H7 (cell line): ENCODE measurements at places on chromosomes 3 and 15. TPM values are rescaled to one million over a fixed set of nuclear protein-coding genes. Genes with fewer than 3 reads are reported as not detected.
A peak's percentile ranks its signal among the peaks of the same experiment; 100 is the strongest.

Gene PLOD2
- total RNA-seq = 24.2 and 30.2 TPM in 2 replicates

Gene TERC
- total RNA-seq = 217 and 361 TPM in 2 replicates

- DNase-seq = no peak
Measured at GRCh38 chr15:60557191-60557618, 78.3 kb upstream of the ICE2 start.

Gene TMEM207
- not detected in 2 replicates for total RNA-seq

Gene PARP15
- total RNA-seq = not detected in 2 replicates

Gene GATM
- total RNA-seq = 23.8 and 37.6 TPM in 2 replicates

- DNase-seq = no peak
Measured at GRCh38 chr3:138389841-138390581, 41.6 kb downstream of the MRAS start.

DNA sequence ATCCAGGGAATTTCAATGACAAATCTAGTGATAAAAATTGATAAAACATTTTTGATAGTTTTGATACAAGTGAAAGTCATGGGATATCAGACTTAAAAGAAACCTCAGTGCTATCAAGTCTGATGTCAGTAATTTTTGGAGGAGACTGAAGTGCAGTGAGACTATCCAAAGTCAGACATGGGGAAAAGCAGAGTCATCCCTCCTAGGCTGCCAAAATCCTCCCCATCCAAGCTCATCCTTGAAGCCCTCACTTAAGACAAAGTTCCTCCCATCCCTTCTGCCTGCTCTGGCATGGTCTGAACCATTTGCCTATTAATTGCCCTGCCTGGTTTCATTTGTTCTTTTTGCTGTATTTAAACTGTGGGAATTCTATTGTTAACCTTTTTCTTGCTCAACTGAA lies 456.9 kb upstream of the UBE2E2 start:
- no peak for DNase-seq

DNA sequence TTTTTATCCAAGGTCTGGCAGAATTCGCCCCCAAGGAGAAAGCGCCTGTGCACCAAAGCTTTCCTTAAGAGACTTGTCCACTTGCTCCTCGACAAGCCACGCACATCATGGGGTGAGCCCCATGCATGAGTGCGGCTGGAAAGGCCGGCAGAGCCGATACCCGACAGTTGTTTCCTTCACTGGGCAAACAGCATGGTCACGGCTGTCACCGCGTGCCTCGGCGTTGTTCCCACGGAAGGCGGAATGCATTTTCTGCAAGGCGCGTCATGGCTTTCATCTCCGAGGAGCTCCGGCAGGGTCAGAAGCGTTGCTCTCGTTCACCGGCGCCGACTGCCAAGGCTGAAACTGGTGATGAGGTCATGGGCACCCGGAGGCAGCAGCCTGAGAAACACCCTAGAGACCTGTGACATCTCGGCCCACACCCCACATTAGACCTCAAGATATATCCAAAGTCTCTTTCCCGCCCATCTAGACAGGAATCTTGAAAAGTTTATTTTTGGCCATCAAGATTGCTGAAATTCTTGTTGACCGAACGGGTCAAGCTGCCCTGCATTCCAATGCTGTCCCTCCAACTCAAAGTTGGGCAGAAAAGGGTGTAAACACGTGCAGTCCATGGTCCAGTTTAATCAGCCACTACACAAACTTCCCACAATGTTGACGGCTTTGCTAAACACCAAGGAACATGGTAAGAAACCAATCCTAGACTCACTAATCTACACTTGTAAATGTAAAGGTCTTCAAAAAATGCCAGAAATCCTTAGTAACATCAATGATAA lies 604 bp upstream of the TJP1 start:
- peak; percentile 37 for DNase-seq

- DNase-seq = no peak
Measured at GRCh38 chr3:61957259-61957658, 395.9 kb downstream of the PTPRG start.

GRCh38 chr15:71411538-71412482 lies 296.5 kb downstream of the THSD4 start:
- no peak for DNase-seq

DNA sequence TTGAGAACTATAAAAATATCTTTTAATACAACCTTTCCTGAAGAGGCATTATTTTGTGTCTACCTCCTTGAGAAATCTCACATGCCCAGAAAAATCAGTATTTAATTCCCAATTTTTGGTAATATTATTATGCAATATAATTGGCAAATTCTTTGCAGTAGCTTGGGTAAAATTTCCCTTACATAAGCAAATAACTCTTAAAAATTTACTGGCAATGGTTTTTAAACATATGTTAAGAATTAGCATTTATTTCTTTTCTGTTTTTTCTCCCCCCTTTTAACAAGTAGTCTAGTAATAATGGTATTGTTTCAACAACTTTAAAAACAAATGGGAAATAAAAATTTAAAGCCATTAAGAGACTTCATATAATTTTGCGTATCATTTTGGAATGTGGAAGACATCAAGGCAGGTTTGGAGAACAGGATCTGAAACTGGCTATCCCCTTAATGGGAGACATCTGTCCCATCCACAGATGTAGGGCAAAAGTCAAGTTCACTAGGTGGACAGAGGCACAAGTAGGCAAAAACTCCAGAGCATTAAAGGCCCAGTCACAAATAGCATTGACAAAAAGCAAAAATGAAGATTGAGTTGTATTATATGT lies 89.6 kb upstream of the AADACL2 start:
- no peak for DNase-seq

Gene CAND2
- total RNA-seq = 16.7 and 17.4 TPM in 2 replicates

DNA sequence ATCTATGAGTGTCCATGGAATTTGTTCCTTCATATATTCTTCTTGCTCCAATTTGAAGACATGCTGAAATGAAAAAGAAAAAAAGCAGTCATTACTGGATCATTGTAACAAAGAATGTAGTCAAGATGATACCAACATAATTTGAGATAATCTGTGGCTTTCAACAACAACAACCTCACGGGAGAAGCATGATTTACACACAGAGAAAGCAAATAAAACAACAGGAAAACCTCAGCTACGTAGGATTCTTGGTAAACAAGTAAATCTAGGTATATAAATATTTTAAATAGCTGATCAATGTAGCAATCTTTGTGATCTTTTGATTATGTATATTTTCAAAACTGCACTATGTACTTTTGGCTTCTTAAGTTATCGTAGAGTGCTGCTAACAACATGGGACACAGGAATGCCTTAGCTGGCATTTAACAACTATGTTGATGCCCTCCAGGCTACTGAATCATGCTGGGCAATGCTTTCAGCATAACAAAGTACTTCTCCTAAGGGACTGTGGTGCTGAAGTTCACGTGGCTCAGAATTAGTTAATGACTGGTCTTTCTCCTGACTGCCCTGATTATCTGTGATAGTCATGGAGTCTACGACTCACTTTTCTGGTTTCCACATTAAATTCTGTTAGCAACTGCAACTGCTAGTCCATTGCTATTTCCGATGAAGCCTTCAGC lies 96.5 kb upstream of the MYO5C start:
- DNase-seq = peak; percentile 41

Gene PLXNA1
- 41.9 and 42.7 TPM in 2 replicates for total RNA-seq

- DNase-seq = no peak
Measured at GRCh38 chr3:177431525-177432176, 234.4 kb upstream of the TBL1XR1 start.

Gene STAC
- 5.2 and 7.1 TPM in 2 replicates for total RNA-seq

DNA sequence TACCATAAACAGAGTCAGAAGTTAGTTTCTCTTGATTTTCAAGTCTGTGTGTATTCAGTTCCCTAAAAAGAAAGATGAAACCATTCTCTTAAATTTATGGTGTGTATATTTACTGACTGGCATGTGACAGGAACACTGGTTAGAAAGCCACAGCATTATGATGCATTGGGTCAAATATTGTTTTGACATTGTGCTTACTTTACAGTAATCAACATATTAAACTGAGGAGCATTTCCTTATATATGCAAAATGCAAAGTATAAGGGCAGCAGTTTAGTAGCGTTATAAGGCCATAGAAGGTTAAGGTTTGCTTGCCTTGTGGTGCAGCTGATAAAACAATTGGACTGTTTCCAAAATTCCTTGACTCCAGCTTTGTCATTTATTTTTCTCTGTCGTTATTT lies 72.9 kb downstream of the EPHA3 start:
- no peak for DNase-seq

DNA sequence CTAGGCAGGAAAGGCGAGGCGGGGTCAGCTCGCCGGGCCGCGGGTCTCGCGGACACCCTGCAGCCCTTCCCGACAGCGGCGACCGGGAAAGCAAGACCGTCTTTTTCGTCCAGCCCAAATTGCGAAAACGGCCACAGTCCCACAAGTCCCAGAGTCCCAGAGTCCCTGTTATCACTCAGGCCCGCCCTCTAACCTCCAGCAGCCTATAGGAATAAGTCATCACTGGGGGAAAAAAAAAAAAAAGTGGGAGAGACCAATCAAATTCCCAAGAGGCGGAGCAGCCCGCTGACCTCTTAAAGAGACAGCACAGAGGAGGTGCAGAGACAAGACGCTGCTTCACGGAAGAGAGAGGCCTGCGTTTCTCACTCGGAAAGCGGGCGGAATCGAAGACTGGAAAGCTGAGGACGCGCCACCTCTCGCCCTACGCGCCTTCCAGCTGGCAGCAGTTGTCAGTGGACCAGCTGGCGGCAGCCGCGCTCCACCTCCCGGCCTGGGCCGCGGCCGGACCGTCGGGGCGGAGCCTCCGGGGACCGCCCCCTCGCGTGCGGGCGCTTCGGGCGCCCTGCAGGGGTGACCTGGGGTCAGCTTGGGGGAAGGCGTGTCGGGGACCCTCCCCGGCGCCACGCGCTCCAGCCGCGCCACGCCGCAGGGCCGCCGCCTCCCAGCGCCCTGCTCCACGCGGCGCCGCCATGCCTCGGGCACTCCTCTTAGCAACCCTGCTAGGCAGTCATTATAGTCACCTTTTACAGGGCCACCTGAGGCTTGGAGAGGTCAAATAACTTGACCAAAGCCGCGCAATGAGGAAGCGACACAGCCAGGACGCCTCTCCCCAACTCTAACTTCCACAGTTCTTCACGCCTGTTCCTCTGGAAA lies at the start of gene TPRA1:
TPRA1 (minus strand) TSS at position 141 of the 873 bp plus-strand sequence. CDS start 10,587 bp downstream, outside the sequence.
- peak; percentile 98 for DNase-seq

Gene GOLGA6D
- total RNA-seq = 0.28 and 1.1 TPM in 2 replicates

Gene C3orf49
- not detected in 2 replicates for total RNA-seq

GRCh38 chr3:96813134-96813819 lies 1.1 kb upstream of the EPHA6 start:
- peak; percentile 81 for DNase-seq

- DNase-seq = peak; percentile 4
Measured at GRCh38 chr3:18436213-18436612, 11.1 kb upstream of the SATB1 start.

Gene PLSCR2
- total RNA-seq = 5.1 TPM in 1 of 2 replicates, not detected in the other

Gene GOLGA6L10
- total RNA-seq = 0.59 and 0.85 TPM in 2 replicates

DNA sequence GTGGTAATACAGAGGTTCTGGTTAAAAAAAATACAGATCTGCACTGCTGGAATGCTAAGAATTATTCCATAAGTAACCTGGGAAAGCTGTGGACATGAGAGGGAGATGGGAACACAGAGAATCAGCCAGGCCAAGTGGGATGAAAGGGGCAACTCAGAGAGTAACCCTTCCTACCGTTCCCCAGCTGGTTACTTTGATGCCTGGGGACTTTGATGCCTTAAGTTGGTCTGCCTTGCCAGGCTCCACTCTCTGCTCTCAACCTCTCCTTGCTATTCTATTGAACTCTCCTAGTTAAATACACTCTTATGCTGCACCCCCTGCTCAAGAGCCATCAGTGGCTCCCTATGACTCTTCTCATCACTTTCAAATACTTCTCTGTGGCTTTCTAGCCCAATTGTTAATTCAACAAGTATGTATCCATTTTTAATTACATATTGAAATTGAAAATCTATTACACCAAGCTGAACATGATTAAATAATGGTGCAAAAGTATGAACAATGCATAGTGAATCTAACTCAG lies 315.5 kb downstream of the TLE3 start:
- DNase-seq = no peak

DNA sequence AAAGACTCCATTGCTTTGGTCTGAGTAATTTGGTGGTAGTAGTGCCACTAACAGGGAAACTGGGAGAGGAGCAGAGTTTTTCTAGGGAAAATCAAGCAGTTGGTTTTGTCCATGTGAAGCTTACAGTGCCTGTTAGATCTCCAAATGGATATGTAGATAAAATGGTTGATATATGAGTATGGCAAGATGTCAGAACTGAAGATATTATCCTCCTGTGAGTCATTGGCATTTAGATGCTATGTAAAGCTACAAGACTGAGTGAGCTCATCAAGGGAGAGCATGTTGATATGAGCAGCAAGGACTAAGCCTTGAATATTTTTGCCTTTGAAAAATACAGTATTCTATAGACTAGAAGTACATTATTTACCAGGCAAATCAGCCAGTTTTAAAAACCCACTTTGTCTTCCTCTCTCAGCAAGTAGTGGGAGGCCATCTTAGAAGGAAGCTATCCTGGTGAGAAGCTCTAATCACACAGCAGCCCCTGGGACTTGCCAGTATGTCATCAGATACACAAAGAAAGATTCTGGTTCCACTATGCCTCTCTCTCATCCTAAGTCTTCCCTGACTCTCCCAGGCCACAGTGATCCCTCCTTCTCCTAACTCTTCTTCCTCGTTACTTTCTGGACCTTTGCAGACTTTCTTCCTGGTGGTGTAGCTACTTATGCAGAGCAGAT lies 77.4 kb upstream of the ANKRD28 start:
- DNase-seq = no peak

DNA sequence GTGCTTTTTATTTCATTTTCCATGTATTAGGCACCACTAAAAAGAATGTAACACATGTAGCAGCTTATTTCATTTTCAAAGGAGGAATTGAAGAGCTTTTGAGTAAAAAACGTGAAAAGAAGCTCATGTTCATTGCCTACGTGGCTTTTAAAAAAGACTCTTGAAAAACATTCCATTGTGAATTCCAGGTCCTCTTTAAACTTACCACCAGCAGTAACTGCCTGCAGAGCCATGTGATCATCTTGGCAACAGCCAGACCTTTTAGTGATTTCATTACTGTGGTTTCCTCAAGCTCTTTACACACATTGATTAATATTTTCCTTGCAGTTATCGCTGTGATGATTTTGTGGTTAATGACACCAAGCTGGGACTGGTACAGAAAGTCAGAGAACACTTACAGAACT lies 43.8 kb upstream of the FBXL22 start:
- DNase-seq = no peak

- DNase-seq = peak; percentile 12
Measured at GRCh38 chr3:72003936-72004335, 219.0 kb upstream of the PROK2 start.
